ENCODE measurements at places on chromosomes 16 and 17.

GRCh38 chr16:12500771-12501170, 302.9 kb downstream of the CPPED1 start:
- DNase-seq, result no peak

- DNase-seq, result no peak
These were observed 28.7 kb upstream of the ENPP7 start for GRCh38 chr17:79702034-79702433.

- DNase-seq, result no peak
These were observed 218.2 kb downstream of the TMEM114 start for GRCh38 chr16:8372141-8372540.

- no peak for DNase-seq
These were observed 26.0 kb downstream of the SNX29 start for GRCh38 chr16:12002447-12003006.

- DNase-seq, result no peak
These were observed 148.2 kb downstream of the WSCD1 start for GRCh38 chr17:6218333-6218732.

DNA sequence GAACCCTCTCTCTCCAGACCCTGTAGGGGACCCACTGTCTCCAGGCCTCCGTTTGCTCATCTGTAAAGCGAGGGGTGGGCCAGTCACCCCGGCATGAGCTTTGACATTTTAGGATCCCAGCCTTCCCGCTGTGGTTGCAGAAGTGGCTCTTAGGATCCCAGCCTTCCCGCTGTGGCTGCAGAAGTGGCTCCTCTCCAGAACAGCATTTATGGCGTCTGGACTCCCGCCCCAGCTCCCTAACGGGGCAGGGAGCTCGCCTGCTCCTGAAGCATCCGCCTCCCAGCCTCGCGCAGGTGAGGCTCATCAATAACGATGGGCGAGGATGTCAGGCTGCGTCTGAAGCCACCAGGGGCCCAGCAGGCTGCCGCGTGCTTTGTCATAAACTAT, 222.3 kb upstream of the TNRC6C start:
- no peak for DNase-seq

GRCh38 chr17:79018370-79018695, 5.6 kb upstream of the C1QTNF1 start:
- no peak for DNase-seq

- no peak for DNase-seq
These were observed 745 bp downstream of the PAM16 start for GRCh38 chr16:4350365-4350786.

DNA sequence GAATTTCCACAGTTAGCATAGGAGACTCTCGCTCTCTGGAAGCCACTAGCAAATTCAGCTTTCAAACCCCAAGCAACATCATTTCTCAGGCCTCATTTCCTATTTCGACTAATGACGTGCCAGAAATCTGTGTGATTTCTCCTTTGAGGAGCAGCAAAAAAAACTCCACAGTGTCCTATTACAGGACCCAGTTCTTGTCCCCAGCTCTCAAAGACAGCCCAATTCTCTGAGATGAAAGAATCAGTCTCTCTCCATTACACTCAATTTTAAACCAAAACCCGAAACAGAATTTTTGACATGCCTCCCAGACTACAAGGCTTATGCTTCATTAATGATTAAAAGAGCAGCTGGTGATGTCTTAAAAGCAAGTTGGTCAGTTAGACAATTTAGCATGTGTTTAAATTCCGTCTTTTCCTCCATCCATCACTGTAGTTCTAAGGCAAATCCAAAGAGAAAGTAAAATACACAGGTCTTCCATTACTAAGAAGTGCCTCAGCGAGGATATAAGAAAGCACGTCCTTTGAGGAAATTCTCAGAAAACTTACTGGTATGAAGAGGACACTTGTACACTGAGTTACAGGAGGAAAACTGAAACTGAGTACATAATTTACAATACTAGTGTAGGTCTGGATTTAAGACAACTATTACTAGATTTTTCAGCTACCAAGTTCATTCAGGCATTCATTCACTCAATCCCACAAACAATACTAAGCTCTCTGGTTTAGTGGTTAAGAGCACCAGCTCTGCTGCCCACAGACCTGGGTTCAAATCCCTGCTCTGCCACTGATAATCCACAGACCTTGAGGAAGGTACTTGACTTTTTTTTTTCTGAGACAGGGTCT, 12.5 kb downstream of the TOM1L2 start:
- no peak for DNase-seq

GRCh38 chr17:56141046-56141839, 12.0 kb upstream of the ANKFN1 start:
- no peak for DNase-seq

- DNase-seq, result no peak
These were observed 360.4 kb downstream of the SEC14L1 start for GRCh38 chr17:77501101-77501566.

Measured in AG09309 (cell line).